ENCODE measurements at places on chromosomes 16 and 17.
A peak's percentile ranks its signal among the peaks of the same experiment; 100 is the strongest.

DNA sequence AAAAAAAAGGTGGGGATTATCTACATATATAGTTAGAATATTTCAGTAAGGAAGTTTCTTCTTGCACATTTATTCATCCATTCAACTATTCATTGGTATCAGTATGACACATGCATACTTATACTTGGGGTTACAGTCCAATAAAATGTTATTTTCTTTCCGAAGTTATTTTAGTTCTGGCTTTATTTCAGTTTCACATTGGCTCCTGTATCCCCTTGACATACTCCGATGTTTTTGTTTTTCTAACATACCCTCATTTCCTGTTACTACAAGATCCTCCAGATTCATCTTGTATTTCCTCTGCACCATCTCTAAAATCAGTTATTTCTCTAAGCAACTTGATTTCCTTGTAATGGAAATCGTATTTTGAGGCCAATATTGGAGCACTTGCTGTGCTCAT is 435.5 kb upstream of the MON1B start:
- DNase-seq: no peak

GRCh38 chr17:1006054-1006453 is 9.1 kb downstream of the TIMM22 start:
- peak; percentile 32 for DNase-seq

DNA sequence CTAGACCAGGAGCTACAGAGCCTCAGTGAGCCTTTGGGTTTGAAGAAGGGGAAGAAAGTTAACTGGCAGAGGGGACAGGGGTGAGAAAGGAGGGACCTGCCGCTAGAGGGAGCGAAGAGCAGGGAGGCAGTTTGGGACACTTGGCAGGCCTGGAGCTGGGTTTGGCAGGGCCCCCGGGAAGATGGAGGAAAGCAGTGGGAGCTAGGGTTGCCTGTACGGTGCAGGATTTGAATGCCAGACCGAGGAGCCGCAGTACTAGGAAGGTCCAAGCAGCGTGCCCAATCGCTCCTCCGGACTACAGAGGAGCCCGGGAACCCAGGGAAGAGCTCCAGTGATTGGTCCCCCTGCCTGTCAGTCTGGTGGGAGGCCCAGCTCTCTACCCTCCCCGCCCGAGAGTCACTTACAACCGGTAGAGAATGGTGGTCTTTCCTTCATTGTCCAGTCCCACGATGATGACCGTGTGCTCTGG is 1.3 kb downstream of the ARL5C start:
- DNase-seq: peak; percentile 42

GRCh38 chr17:2172077-2172851 is 117.4 kb downstream of the HIC1 start:
- DNase-seq: peak; percentile 60

- no peak for DNase-seq
Observed at GRCh38 chr17:5437721-5438317, 1.1 kb downstream of the C1QBP start.

- no peak for DNase-seq
Observed at GRCh38 chr17:4582101-4582501, 2.2 kb upstream of the SMTNL2 start.
